ENCODE measurements at places on chromosomes 4 and X.

DNA sequence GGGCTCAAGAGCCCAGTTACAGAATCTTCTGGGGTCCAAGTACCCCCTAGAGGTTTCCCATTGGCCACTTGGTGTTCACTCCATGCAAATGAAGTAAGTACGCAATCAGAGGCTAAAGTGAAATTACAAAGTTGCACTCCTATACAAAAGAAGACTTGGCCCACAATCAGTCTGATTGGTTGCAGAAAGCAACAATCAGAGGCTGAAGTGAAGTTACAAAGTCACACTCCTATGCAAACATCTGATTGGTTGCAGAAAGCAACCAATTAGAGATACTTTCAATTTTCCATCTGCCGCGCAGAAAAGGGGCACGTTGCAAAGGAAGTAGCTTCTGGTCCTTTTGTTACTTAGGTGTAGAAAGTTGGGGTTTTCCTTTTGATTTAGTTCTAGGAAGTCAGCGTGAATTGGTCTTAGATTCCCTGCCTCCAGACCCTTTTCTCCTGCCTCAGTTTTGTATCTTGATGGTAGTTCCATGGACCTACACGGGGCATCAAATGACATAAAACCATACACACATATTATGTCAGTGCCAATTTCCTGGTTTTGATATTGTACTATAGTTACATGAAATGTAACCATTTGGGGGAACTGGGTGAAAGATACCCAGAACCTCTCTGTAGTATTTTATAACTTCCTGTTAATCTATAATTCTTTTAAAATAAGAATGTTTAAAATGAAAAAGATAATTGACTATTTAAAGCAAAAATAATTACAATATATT is 12.4 kb upstream of the PIN4 start:
- no peak for DNase-seq

- DNase-seq: no peak
These were observed 29.5 kb downstream of the FHDC1 start for GRCh38 chr4:152965611-152966010.

- DNase-seq: no peak
These were observed 711.2 kb downstream of the ADGRL3 start for GRCh38 chr4:61911313-61911756.

DNA sequence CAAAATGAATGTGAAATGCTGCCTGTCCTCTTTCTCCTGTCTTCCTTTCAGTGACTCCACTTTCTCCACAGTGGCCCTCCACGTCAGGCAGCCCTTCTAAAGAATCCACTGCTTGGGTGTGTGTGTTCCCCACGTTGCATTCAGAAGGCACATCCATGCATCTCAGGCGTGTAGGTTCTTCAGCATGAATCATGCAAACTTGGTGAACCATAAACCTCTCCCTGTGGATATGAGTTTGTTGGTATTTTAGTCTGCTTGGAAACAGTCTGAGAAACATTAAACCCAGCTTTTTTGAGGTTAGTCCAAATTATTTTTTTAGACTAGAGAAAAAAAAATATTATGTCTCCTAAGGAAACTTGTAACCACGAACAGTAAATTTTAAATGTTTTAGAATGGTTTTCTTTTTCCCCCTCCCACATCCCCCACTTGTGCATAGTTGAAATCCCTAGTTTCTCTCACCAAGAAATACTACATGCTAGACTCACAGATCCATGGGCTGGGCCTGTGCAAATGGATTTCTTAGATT is 251.6 kb downstream of the CBR4 start:
- DNase-seq: no peak

GRCh38 chrX:113675278-113675677 is 834.6 kb upstream of the AMOT start:
- no peak for DNase-seq

GRCh38 chr4:140213749-140214148 is 59.8 kb upstream of the MAML3 start:
- DNase-seq: no peak

DNA sequence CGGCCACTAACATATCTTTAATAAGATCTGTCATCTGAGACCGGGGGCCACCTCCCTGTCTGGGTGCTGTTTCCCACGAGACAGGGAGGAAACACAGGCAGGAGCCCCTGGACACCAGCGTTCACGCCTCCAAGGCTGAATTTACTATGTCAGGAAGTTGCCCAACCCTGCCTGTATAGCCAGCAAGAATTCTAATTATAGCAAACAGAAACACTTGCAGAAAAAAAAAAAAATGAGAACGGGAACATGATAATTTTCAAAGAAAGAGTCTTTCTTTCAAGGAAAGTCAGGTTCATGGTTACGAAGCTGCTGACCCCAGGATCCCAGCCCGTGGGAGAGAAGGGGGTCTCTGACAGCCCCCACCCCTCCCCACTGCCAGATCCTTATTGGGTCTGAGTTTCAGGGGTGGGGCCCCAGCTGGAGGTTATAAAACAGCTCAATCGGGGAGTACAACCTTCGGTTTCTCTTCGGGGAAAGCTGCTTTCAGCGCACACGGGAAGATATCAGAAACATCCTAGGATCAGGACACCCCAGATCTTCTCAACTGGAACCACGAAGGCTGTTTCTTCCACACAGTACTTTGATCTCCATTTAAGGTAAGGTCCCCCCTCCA is at the start of gene IL3RA:
IL3RA (plus strand) TSS at position 455 of the 613 bp plus-strand sequence. CDS start 4,981 bp downstream, outside the sequence.
- no peak for DNase-seq

- no peak for DNase-seq
These were observed 79.8 kb downstream of the PPEF2 start for GRCh38 chr4:75822416-75822815.

GRCh38 chrX:116605576-116605975 is 142.8 kb upstream of the CT83 start:
- no peak for DNase-seq

DNA sequence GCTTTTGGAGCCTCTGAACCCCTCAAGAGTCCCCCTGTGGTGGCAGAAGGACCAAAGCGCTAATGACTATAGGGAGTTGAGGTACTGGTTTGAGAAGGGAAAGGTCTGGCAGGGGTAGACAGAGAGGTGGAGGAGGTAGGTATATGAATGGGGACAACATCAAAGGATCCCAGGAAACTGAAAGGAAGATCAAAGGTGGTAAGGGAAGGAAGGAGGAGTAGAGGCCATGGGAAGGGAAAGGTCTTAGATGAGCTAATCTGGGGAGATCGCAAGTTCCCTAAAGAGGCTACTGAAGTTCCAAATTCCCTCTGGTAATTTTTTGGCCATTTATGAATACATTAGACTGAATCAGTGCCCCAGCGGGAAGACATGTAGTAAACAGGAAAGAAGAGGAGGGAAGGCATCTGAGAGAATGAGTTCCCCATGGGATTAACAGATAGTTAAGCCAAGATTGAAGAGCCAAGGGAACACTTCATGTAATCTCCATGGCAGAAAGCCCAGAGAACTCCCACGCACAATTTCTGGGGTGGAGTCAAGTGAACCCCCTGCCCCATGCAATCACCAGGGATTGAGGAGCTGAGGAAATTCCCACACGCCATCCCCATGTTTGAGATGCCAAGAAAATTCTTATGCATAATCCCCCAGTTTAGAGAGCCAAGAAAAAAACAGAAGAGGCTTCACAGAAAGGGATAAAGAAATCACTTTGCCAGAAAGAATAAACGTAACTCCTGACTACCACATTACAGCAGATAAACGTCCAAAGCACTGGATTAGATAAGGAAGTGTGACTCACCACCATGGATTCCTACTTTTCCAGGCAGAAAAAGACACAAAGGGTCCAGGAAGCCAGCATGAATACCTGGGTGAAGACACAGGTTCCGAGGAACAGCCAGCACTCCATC is 25.8 kb downstream of the ZNF630 start:
- no peak for DNase-seq

- no peak for DNase-seq
These were observed 598.3 kb downstream of the SPRY1 start for GRCh38 chr4:123994917-123995316.

DNA sequence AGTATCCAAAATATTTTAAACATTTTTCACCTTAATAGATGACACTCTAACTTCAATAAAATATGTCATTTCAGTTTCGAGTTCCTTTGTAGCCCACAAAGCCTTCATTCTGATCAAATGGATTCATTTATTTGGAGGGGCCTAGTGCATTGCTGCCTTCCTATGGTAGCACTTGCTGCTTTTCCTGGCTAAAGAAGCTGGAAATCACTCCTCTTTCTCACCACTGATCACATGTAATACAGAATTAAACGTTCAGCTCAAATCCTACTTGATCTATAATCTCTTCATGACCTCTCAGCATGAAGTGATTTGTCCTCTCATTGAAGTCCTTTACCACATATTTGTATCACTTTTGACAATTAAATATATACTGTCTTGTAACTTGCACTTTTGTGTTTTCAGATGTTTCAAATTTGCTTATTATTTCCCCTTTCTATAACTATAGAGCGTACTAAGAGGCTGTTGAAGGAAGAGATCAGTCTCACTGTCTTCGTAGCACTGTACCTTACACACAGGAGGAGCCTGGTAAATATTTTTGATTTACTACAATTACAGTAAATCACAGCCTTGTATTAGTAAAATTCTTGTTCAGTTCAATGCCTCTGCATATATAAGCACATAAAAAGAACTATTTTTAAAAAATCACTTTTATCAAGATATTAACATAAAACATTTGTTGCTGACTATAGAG is 555 bp downstream of the CFI start:
- DNase-seq: no peak

GRCh38 chr4:40686081-40686913 is 56.6 kb upstream of the RBM47 start:
- DNase-seq: no peak

- DNase-seq: no peak
These were observed 127.4 kb downstream of the RBM47 start for GRCh38 chr4:40502220-40502619.

DNA sequence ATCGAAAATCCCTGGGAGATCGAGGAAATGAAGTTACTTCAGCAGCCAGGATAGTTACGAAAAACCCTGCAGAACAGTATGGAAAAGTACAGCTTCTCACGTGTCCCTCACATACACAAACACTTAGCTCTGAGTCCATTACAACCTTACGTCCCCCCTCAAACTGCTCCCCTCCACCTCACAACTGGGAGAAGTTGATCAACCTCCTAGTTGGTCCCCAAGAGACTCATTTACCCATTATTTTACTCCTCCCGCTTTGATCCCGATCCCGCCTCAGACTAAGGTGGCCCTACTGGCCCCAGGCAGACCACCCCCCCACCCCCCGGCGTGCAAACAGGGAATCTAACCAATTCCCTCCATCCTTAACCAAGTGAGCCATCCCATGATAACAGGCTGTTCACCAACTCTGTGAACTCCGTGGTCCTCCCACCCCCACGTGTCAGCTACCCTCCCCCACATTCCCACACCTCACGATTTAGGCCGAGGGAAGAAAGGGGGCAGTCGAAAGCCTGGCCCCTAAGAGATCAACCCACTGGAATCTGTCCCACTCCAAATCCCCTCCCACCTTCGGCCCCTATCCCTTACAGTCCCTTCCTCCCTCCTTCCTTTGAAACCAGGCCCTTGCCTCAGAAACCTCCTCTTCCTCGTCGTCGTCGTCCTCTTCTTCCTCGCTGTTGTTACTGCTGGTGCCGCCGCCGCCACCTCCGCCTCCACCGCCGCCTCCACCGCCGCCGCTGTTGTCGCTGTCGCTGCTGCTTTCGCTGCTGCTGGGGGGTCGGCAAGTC is 755 bp downstream of the ANKRD17 start:
- DNase-seq: no peak

GRCh38 chrX:119648421-119648775 is 42.2 kb upstream of the NKRF start:
- no peak for DNase-seq

DNA sequence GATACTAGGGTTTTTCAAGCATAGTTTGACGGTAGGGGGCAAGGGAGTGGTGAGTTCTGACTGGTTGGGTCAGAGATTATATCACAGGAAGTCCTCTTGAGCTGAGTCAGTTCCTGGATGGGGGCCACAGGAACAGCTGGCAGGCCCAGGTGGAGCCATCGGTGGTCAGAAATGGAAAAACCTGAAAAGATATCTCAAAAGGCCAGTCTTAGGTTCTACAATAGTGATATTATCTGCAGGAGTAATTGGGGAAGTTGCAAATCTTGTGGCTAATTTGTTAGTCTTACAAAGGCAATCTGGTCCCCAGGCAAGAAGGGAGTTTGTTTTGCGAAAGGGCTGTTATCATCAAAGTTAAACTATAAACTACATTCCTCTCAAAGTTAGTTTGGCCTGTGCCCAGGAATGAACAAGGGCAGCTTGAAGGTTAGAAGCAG is 159.3 kb downstream of the PTCHD1 start:
- no peak for DNase-seq

DNA sequence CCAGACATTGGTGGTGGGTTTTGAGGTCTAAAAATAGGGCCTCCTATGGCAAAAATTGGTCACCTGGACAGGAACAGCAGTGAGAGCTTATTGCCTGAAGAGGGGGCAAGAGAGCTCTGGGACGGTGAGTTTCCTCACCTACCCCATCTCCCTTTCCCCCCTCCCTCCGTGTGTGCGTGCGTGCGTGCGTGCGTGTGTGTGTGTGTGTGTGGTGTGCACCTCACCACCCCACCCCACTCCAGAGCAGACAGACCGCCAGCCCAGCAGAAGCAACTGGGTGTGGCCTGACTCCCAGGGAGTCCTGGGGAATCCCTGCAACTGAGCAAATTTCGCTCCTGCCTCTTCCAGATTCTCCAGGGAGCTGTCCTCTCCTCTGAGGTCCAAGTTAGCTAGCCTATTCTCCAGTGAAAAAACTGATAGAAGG is 44.7 kb downstream of the PRPS1 start:
- DNase-seq: peak; percentile 68

- DNase-seq: no peak
These were observed 38.1 kb downstream of the LAMTOR3 start for GRCh38 chr4:99856166-99856565.

DNA sequence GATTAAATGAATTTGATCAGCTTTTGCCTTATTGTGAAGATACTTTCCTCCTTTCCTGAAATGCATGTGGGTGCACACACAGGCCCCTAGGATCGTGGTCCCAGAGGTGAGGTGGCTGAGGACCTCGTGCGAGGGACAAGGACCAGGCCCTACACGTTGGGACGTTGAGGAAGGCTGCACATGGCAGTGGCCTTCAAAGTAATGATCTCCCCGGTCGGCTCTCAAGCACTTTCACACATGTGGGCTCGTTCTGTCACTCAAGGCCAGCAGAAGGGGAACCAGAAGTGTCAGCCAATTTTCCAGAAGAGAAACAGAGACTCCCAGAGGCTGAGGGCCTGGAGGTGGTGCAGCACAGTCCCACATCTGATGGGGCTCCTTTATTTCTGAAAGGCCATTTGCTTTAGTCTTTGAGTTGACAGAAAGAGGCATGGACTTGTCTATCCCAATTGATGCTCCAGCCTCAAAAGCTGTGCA is 196.8 kb downstream of the AFAP1 start:
- DNase-seq: no peak
